SJSA1 (cell line): ENCODE measurements at places on chromosomes 6 and 20.

DNA sequence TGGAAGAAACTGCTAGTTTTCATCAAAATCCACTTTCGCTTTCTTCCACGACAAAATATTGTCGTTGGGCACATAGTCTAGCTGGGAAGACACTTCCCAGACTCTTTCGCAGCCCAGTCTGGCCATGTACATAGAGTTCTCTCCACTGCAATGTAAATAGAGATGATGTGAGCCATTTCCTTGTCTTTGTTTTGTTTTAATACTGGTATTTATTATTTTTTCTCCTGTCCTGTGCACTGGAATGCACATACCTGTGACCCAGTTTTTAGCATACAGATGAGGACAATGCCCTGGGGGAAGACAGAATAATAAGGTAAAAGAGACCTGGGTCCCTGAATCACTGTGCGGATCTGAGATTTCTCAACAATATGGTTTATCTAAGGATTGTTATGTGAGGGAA lies 149.5 kb upstream of the BMP5 start:
- DNase-seq = peak; percentile 39
- H3K27ac ChIP-seq = peak overlapping the region; percentile 13
- peaks cover 21% of the 10 kb centered on the region for H3K4me1 ChIP-seq
- H3K36me3 ChIP-seq = no peaks in the 10 kb centered on the region
- H3K27me3 ChIP-seq = no peaks in the 10 kb centered on the region

GRCh38 chr6:120410586-120410985 lies 923.7 kb downstream of the TBC1D32 start:
- H3K4me3 ChIP-seq = no peak overlapping the region
- no peak for DNase-seq
- no peaks in the 10 kb centered on the region for H3K36me3 ChIP-seq
- no peaks in the 10 kb centered on the region for H3K4me1 ChIP-seq

DNA sequence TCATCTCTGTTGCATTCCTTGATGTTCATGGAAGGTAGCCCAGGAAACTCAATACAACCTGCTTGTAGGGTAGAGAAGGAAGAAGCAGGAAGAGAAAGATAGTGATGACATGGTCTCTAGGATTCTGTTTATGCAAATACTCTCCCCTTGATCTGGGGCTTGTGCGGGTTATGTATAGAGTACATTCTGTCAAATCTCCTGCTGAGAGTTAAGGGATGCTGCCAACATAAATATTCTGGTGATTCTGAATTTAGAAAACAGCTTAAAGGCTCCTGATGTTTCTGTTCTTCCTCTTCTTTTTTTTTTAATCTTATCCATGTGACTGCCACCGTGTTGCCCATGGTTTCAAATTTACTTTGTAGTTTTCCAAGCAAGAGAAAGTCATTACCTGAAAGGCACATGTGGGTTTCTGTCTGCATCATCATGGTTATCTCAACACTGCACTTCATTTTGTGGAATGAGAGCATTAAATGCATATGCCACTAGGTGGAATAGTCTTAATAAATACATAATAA lies 150.6 kb downstream of the RPS12 start:
- no peaks in the 10 kb centered on the region for H3K4me1 ChIP-seq
- no peak for DNase-seq
- H3K36me3 ChIP-seq = no peaks in the 10 kb centered on the region
- no peak overlapping the region for H3K27ac ChIP-seq
- no peak overlapping the region for H3K4me3 ChIP-seq

GRCh38 chr6:47047479-47048407 lies 5.6 kb upstream of the ADGRF1 start:
- H3K27me3 ChIP-seq = no peaks in the 10 kb centered on the region; the same call in 1 of the 2 replicates
- peak overlapping the region; percentile 11; the same call in 1 of the 2 replicates for H3K27ac ChIP-seq
- DNase-seq = peak; percentile 50

DNA sequence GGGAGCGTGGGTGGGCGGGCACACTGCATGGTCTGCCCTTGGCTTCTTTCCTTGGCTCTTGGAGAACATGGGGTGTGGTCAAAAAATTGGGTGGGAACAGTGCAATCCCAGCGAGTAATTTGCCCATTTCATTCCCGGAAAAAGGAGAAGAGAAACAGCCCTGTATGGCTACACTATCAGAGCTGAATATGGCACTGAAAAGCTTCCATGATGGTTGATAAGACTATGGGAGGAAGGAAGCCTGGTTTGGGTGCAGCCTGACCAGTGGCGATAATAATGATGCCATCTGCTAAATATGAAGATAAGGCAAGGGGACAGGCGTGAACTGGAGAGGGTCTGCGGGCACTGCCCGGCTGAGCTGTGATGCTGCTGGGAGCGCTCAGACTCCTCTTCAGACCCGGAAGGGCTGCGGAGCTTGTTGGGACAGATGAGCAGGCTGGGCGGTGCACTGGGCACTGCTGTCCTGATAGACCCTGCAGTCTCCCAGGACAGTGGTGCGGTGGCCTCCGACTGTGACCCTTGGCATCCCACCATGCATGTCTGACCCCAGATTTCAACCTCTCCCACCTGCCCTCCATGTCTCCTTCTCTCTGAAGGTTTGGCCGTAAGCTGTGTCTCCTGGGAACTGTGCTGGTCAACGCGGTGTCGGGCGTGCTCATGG lies 10.2 kb downstream of the SLC22A1 start:
- DNase-seq = no peak
- no peaks in the 10 kb centered on the region for H3K27me3 ChIP-seq
- H3K4me3 ChIP-seq = no peak overlapping the region
- H3K4me1 ChIP-seq = no peaks in the 10 kb centered on the region

DNA sequence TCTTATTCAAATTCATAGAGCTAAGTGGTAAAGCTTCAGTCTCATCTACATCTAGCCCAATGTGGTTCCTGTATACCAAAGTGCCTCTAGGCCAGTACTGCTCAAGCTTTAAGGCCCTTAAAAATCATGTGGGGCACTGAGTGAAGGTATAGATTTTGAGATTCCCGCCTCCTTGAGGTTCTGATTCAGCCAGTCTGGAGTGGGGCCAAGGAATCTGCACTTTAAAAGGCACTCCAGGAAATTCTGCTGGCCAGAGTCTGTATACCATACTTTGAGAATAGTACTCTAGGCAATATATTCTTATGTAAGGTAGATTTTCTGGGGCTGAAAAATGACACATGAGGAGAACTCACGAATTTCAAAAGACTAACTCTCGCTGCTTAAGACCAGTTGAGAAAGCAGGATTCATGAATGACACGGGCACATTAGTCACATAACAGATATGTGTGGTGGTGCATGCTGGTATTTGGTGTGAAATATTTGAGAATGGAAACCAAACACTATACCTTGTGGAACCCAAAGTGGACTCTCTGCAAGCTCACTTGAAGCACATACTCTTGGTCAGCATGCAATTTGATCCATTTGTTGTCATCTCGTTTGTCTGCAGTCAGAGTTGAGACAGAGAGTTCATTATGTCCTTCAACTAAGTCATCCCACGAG lies 47.6 kb upstream of the SIM1 start:
- H3K4me1 ChIP-seq = peaks cover 10% of the 10 kb centered on the region
- DNase-seq = peak; percentile 27
- H3K4me3 ChIP-seq = no peak overlapping the region
- peaks cover 31% of the 10 kb centered on the region for H3K36me3 ChIP-seq
- H3K27ac ChIP-seq = peak overlapping the region; percentile 17; the same call in 1 of the 2 replicates
- H3K27me3 ChIP-seq = no peaks in the 10 kb centered on the region

- H3K4me1 ChIP-seq = no peaks in the 10 kb centered on the region
- no peaks in the 10 kb centered on the region for H3K27me3 ChIP-seq
- DNase-seq = no peak
Observed at GRCh38 chr6:110674096-110674495, 141.2 kb downstream of the CDK19 start.

- H3K36me3 ChIP-seq = peaks cover 73% of the 10 kb centered on the region
- H3K27me3 ChIP-seq = no peaks in the 10 kb centered on the region
- peaks cover 3% of the 10 kb centered on the region; the same call in 1 of the 2 replicates for H3K4me1 ChIP-seq
- H3K4me3 ChIP-seq = no peak overlapping the region
- H3K27ac ChIP-seq = no peak overlapping the region
Observed at GRCh38 chr20:48984575-48985219, 61.4 kb upstream of the CSE1L start.

DNA sequence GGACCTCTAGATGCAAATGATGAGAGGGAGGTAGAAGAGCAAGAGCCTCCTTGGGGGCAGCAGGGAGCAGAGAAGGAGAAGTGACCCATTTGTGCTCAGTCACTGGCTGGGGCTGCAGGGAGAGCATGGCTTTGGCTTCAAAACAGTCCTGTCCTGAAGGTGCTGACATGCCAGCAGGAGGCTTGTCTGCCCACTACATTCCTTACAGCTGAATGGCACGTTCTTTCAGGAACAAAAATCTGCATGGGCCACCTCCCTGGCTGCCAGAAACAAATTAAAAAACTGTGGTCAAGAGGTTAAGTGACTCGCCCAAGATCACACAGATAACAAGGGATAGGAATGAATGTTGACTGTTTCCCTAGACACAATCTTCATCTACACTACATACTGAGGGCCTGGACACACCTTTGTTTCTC lies 188.8 kb downstream of the HIVEP2 start:
- no peaks in the 10 kb centered on the region for H3K27me3 ChIP-seq
- peaks cover 14% of the 10 kb centered on the region for H3K4me1 ChIP-seq
- H3K36me3 ChIP-seq = peaks cover 25% of the 10 kb centered on the region
- no peak overlapping the region for H3K4me3 ChIP-seq

- H3K4me3 ChIP-seq = no peak overlapping the region
- H3K4me1 ChIP-seq = no peaks in the 10 kb centered on the region
- H3K27ac ChIP-seq = no peak overlapping the region
- H3K27me3 ChIP-seq = 0 out of 2 replicates have a peak, but pooled peaks cover 3% of the 10 kb centered on the region
- DNase-seq = no peak
Observed at GRCh38 chr20:53138454-53139262, 166.5 kb downstream of the TSHZ2 start.

DNA sequence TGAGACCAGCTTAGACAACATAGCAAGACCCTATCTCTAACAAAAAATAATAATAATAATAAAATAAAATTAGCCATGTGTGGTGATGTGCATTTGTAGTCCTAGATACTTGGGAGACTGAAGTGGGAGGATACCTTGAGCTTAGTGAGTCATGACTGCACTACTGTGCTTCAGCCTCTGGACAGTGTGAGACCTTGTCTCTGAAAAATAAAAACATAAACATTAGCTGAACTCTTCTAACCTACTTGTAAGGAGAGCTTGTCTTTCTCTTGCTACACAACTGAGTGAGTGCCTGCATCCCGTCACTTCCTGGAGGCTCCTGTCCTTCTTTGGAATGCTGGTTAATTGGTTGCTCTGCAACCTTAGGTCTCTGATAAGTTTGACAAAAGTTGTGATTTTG lies 5.1 kb upstream of the DBNDD2 start:
- no peak for DNase-seq
- H3K4me3 ChIP-seq = no peak overlapping the region
- peaks cover 34% of the 10 kb centered on the region for H3K27me3 ChIP-seq
- H3K4me1 ChIP-seq = peaks cover 13% of the 10 kb centered on the region

- no peak for DNase-seq
- H3K27ac ChIP-seq = peak overlapping the region; percentile 29; the same call in 1 of the 2 replicates
- peaks cover 31% of the 10 kb centered on the region for H3K4me1 ChIP-seq
- H3K4me3 ChIP-seq = no peak overlapping the region
- H3K27me3 ChIP-seq = no peaks in the 10 kb centered on the region
Observed at GRCh38 chr6:12313306-12313991, 23.3 kb downstream of the EDN1 start.

GRCh38 chr6:37489697-37490336 lies 9.9 kb downstream of the CCDC167 start:
- H3K36me3 ChIP-seq = peaks cover 4% of the 10 kb centered on the region; the same call in 1 of the 2 replicates
- H3K4me3 ChIP-seq = no peak overlapping the region
- no peaks in the 10 kb centered on the region for H3K27me3 ChIP-seq
- no peak overlapping the region for H3K27ac ChIP-seq
- H3K4me1 ChIP-seq = no peaks in the 10 kb centered on the region

DNA sequence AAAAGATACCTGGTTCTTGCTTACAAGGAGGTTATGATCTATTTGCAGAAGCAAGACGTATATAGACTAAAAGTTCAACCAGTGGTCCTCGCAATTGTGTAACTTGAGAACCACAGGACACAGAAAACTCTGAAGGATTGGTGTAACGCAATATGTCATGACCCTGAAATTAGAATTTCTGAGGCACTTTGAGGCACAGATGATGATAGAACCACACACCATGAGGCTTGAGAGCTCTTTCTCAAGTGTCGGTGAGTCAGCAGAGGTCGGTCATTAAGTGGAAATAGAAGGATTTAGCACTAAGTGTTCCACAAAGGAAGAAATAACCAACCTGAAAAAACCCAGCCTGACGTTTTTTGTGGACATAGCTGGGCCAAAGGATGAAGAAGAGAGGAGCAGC lies 15.3 kb upstream of the CCN2 start:
- no peak overlapping the region for H3K4me3 ChIP-seq
- DNase-seq = no peak
- no peaks in the 10 kb centered on the region for H3K27me3 ChIP-seq
- H3K36me3 ChIP-seq = no peaks in the 10 kb centered on the region

DNA sequence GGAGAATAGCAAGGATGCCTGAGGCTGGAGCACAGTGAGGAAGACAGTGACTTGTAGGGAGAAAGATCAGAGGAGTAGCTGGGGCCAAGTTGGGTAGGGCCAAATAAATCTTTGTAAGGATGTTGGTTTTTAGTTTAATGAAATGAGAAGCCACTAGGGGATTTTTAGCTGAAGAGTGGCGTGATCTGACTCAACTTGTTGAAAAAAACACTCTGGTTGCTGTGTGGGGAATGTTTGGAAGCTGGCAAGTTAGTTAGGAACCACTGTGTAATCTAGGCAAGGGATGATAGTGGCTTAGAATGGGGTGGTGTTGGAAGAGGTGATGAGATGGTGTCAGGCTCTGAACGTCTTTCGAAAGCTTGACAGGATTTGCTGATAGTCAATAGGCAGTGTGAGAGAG lies 176.1 kb upstream of the HDDC2 start:
- no peak overlapping the region for H3K27ac ChIP-seq
- DNase-seq = no peak
- H3K4me1 ChIP-seq = no peaks in the 10 kb centered on the region
- no peaks in the 10 kb centered on the region for H3K36me3 ChIP-seq

- H3K4me1 ChIP-seq = no peaks in the 10 kb centered on the region
- DNase-seq = no peak
Observed at GRCh38 chr6:71997341-71997740, 111.0 kb downstream of the RIMS1 start.

DNA sequence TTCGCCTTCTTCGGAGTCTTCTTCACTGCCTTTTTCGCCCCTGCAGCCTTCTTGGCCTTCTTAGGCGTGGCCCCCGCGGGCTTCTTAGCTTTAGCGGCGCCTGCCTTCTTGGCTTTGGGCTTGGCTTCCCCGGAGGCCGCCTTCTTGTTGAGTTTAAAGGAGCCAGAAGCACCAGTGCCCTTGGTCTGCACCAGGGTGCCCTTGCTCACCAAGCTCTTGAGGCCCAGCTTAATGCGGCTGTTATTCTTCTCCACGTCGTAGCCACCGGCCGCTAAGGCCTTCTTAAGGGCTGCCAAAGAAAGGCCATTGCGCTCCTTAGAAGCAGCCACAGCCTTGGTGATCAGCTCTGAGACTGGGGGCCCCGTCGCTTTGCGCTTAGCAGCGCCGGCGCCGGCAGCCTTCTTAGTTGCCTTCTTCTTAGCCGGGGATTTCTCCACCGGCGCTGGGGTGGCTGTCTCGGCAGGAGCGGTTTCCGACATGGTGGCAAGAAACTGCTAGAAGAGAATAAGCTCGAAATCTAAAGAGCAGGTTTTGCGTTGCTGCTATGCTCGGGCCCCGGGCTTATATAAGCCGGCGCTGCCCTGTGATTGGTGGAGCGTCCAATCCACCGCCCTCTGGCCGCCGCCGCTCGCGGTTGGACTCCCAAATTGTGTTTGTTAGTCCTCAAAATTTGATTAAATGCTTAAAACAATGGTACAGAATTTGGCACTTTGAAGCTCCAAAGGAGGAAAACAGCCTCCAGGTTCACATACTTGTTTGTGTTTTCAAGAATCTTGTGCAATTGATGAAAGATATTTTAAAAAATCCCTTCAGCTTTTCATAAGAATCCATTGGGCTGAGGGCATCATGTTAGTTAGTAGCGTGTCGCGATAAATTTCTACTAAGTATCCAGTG lies 44.9 kb downstream of the OR2B2 start:
- H3K4me3 ChIP-seq = peak overlapping the region; percentile 46
- DNase-seq = peak; percentile 87
- H3K4me1 ChIP-seq = peaks cover 29% of the 10 kb centered on the region
- H3K27ac ChIP-seq = peak overlapping the region; percentile 89
- no peaks in the 10 kb centered on the region for H3K27me3 ChIP-seq
